Activated naive CD4-positive, alpha-beta T cell (primary cell): ENCODE measurements at places on chromosomes 6 and 20.

DNA sequence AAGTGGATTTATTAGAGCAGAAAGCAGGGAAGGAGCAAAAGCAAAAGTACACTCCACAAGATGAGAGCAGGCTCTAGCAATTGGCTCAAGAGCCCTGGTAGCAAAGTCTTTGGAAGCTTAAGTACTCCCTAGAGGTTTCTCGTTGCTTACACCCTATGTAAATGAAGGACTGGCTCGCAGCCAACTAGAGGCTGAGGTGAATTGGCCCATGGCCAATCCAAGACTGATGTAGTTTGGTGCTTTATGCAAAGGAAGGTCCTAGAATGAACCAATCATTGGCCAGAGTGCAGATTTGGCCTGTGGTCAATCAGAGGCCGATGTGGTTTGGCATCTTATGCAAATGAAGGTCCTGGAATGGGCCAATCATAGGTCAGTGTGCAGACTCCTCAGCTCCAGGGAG, 191.3 kb upstream of the ARID1B start:
- no peak for DNase-seq

DNA sequence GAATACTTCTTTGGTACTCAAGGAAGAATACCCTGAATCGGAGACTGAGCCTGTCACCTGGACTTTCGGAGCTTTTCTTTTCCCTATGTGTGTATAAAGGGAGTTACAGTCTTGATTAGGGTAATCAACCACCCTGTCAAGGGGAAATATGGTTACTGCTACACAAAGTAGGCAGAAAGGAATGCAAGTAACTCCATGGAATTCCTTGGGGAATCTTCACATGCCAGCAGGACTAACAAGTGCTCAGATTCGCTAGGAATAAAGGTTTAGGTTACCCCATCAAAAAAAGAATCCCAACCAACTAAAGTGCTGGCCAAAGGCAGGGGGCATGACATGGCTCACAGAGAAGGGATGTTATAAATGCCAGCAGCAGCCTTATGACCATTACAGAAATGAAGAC, 10.4 kb downstream of the KCNS1 start:
- DNase-seq = no peak

DNA sequence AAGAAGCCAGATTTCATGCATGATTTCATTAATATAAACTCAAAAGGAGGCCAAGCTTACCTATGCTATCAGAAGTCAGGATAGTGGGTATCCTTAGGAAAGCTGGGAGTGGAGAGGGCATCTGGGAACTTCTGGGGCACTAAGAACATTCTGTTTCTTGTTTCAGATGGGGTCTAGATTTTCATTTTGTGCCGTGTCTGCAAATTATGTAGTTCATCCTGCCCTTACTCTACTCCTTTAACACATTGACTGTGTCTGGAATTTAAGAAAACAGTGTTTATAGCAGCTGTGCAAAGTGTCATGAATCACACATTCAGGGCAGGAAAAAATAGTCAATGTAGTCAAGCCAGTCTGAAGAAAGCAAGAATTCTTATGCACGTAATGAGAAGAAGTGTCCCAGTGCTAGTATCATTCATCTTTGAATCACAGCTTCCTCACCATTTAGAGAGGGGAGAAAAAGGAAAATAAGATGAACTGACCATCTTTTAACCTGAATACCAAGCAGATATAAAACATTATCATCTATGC, 11.6 kb upstream of the SPTLC3 start:
- DNase-seq = no peak

GRCh38 chr6:106046116-106046853, 39.9 kb upstream of the PRDM1 start:
- no peak for DNase-seq

- DNase-seq = no peak
Measured at GRCh38 chr6:2579804-2580570, 170.7 kb downstream of the MYLK4 start.

- DNase-seq = no peak
Measured at GRCh38 chr6:55895972-55896730, 20.8 kb upstream of the BMP5 start.

DNA sequence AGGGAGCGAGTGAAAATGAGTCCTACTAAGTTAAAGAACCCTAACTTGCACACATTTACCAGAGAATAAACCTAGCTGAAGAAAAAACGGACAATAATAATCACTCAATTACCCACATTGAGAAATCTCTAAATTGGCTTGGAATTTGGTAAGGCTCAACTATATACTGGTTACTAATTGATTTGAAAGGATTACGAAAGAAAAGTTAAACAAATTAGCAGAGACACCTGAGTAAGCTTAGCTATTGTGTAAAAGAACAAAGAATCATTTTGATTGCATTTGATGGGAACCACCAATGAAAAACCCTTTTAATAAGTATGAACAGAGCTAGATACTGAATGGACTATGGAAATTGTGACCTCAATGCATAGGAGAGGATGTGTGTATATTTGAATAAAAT, 118.6 kb upstream of the ADGRF1 start:
- DNase-seq = no peak

DNA sequence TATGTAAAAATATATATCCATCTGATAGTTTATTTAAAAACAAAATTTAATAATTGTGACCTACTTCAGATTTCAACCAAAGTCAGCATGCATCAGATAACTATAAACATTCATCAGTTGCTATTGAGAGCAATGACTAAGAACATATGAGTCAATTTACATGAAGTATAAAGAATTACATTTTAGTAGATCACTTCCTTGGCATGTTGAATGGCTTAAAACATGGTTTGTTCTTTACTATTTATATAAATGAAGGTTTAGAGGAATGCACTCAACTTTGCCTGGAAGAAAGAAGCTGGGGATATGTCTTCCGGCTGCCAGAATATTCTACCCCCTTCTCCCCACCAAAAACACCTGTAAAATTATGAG, 6.4 kb upstream of the FAM217A start:
- DNase-seq = no peak
